ENCODE measurements at places on chromosomes 1 and 21. TPM values are rescaled to one million over a fixed set of nuclear protein-coding genes. Genes with fewer than 3 reads are reported as not detected.

RNU1-2 gene
- not detected for total RNA-seq

TTC22 gene
- total RNA-seq = not detected

S100A13 gene
- 128 TPM for total RNA-seq

LCE6A gene
- not detected for total RNA-seq

RHBG gene
- not detected for total RNA-seq

CLCA1 gene
- not detected for total RNA-seq

HEATR1 gene
- total RNA-seq = 15.1 TPM

TAS1R1 gene
- not detected for total RNA-seq

UTS2 gene
- not detected for total RNA-seq

CYP4Z1 gene
- total RNA-seq = not detected

GPR89B gene
- 20.1 TPM for total RNA-seq

CASZ1 gene
- total RNA-seq = 1.2 TPM
